Gastroesophageal sphincter (tissue), 4 donors: ENCODE measurements at places on chromosomes 6 and 20. TPM values are rescaled to one million over a fixed set of nuclear protein-coding genes. Genes with fewer than 3 reads are reported as not detected.
A peak's percentile ranks its signal among the peaks of the same experiment; 100 is the strongest.

FAM83C gene
- 1.4 TPM for total RNA-seq

LINC00237 gene
- not detected for total RNA-seq

GTSF1L gene
- not detected for total RNA-seq

CD40 gene
- 13.7 TPM for total RNA-seq

C2 gene
- 11.5 TPM for total RNA-seq

GSTA1 gene
- total RNA-seq, result not detected

PHACTR1 gene
- 0.20 TPM for total RNA-seq

DNA sequence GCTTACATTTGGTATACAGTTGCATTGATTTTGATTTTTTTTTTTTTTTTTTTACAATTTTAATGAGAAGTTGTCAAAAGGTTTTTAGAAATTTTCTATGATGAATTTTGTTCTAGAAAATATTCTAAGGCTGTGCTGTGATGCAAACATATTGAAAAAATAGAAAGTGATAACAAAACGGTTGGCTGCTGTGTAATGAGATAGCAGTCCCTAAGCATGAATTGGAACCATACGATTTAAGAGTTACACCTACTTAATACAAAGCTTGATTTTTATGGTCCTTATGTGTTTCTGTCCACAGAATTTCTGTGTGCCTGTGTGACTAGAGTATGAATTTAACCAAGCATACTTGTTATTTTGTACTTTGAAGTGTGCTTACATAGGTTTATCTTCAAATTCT lies 12.1 kb downstream of the HIVEP1 start:
- ATAC-seq, result no peak

GRCh38 chr6:119148098-119148824 lies 69.8 kb upstream of the FAM184A start:
- ATAC-seq, result peak; percentile 56

- no peak for ATAC-seq
These were observed 1061.6 kb downstream of the HACE1 start for GRCh38 chr6:103798166-103798565.

DNA sequence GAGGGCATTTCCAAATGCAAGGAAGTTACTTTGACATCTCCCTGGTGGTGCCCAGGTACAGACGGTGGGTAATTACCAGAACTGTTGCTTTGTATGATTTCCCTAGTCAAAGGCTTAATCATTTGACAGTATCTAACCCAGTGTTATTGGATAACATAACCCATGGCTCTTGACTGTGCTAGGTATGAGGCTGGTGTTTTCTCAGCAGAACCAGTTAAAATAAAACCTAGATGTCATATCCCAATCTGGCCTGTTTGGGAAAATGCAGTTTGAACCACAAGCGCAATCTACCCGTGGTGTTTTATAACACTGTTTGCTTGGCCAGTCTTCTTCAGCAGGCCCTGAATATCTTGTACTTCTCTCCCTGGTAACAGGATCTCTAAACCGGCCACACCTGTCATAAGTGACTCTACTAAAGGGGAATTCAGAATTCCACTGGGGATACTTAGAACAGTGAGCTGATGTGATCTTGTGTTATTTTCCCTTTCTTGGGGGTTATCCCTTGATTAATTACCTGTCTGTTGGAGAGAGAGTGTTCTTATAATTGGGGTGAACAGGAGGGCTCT lies 32.8 kb downstream of the PPP1R14C start:
- ATAC-seq, result no peak

- no peak for ATAC-seq
These were observed 40.3 kb downstream of the PPP1R14C start for GRCh38 chr6:150183105-150183504.

- peak; percentile 20 for ATAC-seq
These were observed 174.7 kb downstream of the BMP7 start for GRCh38 chr20:57091748-57092111.

GRCh38 chr20:63357921-63358905 lies 2.9 kb downstream of the CHRNA4 start:
- ATAC-seq, result no peak

- ATAC-seq, result peak; percentile 13
These were observed 250.9 kb upstream of the CITED2 start for GRCh38 chr6:139625081-139625939.

DNA sequence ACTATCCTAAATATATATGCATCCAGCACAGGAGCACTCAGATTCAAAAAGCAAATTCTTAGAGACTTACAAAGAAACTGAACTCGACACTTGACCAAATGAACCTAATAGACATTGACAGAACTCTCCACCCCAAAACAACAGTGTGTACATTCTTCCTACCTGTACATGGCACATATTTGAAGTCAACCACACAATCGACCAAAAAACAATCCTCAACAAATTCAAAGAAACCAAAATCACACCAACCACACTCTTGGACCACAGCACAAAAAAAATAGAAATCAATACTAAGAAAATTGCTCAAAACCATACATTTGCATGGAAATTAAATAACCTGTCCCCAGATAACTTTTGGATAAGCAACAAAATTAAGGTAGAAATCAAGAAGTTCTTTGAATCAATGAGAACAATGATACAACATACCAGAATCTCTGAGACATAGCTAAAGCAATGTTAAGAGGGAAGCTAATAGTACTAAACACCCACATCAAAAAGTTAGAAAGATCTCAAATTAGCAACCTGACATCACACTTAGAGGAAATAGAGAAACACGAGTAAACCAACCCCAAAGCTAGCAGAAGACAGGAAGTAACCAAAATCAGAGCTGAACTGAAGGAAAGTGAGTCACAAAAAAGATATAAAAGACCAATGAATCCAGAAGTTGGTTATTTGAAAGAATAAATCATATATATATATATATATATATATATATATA lies 12.5 kb upstream of the TREM1 start:
- no peak for ATAC-seq

GRCh38 chr6:3584606-3585005 lies 127.8 kb upstream of the SLC22A23 start:
- ATAC-seq, result no peak

DNA sequence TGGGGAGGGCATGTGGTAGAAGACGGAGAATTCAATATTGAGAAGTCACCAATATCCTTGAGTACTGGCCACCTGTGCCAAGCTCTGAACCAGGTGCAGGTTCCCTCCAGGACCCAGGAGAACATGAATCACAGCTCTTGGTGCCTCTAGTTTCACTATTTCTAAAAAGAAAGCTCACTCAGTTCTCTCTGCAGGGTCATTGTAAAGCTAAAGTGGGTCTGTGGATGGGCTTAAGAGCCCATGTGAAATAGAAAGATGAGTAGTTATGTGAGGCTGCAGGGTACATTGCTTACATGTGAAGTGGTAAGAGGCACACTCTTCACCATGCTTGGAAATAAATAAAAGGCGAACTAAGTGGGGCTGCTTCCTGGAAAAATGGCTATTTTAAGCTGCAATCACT lies 43.6 kb downstream of the ZNF831 start:
- no peak for ATAC-seq

- peak; percentile 68 for ATAC-seq
These were observed 17.2 kb upstream of the MAP3K4 start for GRCh38 chr6:160974304-160974771.
